ENCODE measurements at places on chromosomes 5 and 9.

DNA sequence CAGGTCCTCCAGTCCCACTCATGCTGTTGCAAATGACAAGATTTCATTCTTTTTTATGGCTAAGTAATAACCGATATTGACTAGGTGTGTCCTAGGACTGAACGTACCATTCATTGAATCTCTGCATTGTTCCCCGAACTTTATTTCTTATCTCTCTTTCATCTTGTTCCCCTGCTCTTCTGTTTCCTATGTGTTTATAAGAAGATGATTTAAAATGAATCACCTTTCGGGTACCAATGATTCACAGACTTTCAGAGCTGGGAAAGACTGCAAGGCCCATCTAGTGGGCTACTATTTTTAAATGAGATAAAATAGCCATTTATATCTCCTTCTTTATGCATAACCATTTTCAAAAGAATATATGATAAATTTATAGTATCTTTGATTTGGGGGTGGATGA, 133.0 kb downstream of the CDH18 start:
- no peak for DNase-seq

- no peak for DNase-seq
Observed at GRCh38 chr5:54718656-54719055, 201.1 kb downstream of the SNX18 start.

DNA sequence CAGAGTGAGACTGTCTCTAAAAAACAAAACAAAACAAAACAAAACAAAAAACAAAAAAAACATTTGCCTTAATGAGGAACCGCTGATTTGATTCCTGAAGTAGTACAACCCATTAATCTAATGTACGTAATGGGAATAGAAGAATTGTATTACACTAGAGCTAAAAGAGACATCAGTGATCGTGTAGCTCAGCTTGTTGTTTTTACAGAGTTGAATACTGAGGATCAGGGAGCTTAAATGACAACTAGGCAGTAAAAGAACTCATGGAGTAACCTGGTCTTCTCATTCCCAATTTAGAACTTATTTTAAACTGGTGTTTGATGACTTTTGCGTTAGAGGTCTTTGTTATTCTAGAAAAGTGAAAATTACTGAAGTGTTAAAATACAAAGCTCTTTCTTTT, 65.1 kb upstream of the SLC28A3 start:
- no peak for DNase-seq

DNA sequence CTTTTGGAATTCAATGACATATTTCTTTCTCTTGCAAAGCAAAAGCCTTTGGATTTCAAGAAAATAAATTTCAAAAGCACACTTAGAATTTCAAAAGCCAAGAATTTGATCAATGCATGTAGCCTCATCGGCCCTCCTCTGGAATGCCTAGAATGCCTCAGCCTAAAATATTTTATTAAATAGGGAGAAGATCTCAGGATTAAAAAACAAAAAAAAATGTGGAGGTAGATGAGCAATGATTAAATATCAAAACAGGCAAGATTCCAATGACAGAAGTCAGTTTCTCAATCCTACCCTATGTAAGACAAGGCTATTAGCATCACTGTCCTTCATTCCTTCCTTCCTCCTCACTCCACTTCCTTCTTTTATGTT, 169.0 kb downstream of the CDH6 start:
- no peak for DNase-seq

DNA sequence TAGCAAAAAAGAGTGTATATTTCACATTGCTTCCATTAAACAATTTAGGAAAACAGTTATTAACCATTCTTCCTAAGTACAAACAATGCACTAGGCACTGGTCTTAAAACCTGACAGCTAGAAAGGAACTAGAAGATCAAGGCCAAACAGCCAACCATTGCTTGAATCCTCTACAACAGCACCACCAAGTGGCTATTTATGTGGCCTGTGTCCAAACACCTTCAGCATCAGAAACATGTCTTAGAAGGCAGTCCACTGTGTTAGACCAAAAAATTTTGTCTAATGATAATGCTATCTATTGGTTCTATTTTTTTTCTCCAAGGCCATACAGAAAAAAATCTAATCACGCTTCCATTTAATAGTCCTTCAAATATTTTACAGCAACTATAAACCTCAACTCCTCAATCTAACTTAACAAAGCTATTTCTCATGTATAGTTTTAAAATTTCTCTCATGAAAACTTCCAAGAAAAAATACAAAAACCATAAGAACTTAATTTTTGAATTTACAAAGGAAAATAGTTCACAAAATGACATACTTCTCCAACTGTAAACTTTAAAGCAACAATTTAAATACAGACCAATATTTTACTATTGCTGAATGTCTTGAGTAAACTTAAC, 36.1 kb downstream of the CAAP1 start:
- peak; percentile 52 for DNase-seq

GRCh38 chr9:79346350-79347020, 225.3 kb upstream of the TLE4 start:
- DNase-seq, result no peak

- DNase-seq, result no peak
Observed at GRCh38 chr5:75243100-75243499, 6.4 kb upstream of the ANKRD31 start.

GRCh38 chr5:151150471-151151262, 6.9 kb downstream of the ANXA6 start:
- DNase-seq, result no peak

GRCh38 chr5:10502130-10502529, 60.5 kb downstream of the ROPN1L start:
- DNase-seq, result no peak

DNA sequence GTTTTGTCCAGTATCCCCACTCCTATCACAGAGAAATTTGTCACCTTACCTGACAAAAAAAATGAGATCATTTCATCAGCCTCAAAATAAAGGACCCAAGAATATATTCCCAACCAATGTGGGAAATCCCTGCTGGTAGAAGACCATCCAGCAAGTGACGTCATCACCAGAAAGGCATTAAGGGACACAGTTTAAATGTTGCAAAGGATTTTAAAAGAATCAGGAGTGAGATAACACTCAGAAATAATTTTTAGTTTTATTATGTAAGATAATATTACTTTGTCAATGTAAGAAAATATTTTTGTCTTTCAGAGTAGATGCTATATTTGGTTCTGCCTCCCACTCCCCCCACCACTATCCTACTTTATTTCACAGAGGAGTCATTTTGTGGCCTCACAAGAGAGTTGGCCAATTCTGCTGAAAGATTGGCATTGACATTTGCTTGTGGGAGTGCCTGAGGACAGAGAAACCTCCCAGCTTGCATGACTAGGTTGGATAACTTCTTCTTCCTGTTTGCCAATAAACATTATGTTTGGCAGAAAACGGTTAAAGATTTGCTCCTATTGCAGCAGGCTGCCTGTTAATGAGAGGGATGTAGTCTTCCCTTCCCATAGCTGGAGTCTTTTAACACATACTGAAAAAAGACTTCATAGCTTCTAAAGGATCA, 288.6 kb upstream of the DAB2 start:
- peak; percentile 40 for DNase-seq

GRCh38 chr5:79513308-79513703, 628 bp downstream of the HOMER1 start:
- DNase-seq, result no peak

GRCh38 chr9:126781186-126782052, 23.4 kb upstream of the ZBTB43 start:
- DNase-seq, result peak; percentile 76

DNA sequence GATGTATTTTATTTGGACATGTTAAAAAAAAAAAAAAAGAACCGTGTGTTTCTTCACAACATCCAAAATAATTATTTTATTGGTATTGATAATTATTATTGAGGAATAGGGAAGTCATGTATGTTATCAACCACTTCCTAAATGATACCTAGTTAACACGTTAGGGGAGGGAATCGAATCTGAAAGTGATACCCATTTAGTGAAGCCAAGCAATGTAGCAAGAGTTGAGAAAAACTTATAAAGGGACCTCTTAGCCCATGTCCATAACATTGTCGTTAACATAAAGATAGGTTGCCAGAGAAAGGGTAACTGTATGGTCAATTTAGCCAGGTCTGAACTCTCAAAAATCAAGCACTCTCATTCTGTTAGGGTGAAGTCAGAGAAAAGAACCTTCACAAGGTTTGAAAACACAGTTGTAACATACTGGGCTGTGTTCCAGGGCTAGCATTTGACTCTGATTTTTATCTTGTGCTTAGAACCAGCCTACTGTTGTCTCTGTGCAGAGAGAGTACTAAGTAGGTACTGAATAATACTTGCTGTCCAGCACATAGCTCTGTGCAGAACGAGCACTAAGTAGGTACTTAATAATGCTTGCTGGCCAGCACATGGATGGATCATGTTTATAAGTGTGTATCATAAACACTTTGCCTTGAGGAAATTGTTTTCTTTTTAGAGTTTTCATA, 60.4 kb downstream of the GHR start:
- no peak for DNase-seq

DNA sequence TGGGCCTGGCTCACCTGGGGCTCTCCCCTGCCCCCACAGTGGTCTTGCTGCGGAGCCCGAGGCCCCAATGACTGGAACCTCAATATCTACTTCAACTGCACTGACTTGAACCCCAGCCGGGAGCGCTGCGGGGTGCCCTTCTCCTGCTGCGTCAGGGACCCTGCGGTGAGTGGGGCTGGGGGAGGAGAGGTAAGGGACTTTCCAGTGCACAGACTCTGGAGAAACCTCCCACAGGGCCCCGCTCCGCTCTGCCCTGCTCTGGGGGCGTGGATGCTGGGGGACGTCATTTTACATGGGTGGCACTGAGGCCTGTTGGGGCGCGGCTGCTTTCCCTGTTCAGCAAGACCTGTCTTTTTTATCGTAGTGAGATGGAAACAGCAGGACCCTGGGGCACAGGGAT, 7.6 kb downstream of the TSPAN17 start:
- no peak for DNase-seq

- DNase-seq, result no peak
Observed at GRCh38 chr5:150809363-150809762, 30.8 kb downstream of the SMIM3 start.

DNA sequence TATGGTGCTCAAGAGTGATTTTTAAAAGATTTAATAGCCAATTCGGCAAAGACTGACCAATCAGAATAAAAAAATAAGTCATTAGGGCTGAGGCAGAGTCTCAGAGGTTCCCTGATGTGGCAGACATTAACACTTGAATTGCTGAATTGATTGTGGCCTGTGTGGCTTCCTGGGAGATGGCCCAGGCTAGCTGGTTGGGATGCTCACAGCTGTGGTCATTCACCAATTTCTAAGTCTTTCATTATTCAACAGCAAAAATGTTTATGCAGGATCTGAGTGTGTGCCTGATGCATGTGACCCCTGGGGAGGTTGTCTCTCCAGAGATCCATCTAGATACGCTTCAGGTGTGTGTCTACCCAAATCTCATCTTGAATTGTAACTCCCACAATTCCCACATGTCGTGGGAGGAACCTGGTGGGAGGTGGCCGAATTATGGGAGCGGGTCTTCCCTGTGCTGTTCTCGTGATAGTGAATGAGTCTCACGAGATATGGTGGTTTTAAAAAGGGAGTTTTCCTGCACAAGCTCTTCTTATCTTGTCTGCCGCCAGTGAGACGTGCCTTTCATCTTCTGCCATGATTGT, 632.6 kb upstream of the SEMA6A start:
- DNase-seq, result no peak

DNA sequence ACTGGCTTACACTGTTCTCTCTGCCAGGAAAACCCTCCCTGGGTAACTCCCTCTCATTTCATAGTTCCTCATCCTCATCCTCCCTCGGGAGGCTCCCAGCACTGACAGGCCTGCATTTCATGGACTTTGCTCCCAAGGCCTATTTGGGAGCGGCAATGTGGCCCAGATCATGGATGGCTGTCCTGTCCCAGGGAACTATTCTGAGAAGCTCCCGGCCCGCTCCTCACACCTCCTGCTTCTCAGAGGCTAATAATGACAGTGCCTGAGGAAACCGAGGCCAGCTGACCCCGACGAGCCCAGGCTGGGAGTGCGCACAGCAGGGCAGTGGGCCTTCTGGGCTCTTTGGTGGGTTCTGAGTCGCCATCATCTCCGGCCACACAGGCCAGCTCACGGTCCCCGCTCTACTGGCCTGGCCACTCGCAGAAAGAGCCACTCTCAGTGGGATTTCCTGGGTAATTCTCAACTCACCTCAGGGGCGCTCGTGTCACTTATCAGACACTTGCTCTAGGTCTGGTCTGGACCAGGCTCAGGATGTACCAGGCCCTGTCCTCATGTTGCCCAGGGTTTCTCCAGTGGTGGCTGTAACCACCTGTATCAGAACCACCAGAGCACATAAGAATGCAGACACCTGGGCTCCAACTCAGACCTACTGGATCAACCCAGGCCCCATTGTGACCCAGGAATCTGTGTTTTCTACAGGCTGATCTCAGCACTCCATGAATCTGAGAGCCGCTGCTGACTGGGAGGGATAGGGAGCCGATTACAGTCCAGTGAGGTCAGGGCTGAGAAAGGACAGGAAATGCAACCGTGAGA, 2.0 kb upstream of the DOLPP1 start:
- DNase-seq, result no peak

- peak; percentile 56 for DNase-seq
Observed at GRCh38 chr9:93304574-93305496, 120.9 kb downstream of the WNK2 start.

- peak; percentile 54 for DNase-seq
Observed at GRCh38 chr9:26243029-26243697, 564.9 kb upstream of the TUSC1 start.

DNA sequence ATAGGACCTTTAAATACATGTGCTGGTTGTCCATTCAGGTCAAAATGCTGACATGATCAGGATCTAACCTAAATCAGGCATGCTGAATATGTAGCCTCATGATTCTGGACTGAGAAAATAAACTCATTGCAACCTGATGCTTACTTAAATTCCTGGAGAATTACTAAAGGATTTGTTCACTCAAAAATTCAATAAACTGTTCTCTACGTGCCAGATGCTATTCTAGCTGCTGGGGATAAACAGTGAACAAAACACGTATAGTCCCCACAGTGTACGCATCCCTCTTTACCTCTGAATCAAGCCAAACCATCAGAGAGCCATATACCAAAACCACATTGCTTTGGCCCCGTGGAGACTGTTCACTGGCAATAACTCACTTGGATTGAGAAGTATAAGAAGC, 6.1 kb downstream of the SCAI start:
- no peak for DNase-seq

GRCh38 chr5:103259705-103260355, 1.3 kb downstream of the MACIR start:
- no peak for DNase-seq

Data from NCI-H1930 (cell line).